Smooth muscle cell of the pulmonary artery (primary cell): ENCODE measurements at places on chromosomes 2 and 18. TPM values are rescaled to one million over a fixed set of nuclear protein-coding genes. Genes with fewer than 3 reads are reported as not detected.

SERPINB5 gene
- 0.07 TPM in 1 of 2 replicates, not detected in the other for total RNA-seq

PPP1R1C gene
- 0.07 TPM in 1 of 2 replicates, not detected in the other for total RNA-seq

SERPINB11 gene
- total RNA-seq: not detected in 2 replicates

RTP5 gene
- total RNA-seq: not detected in 2 replicates

ALPI gene
- not detected in 2 replicates for total RNA-seq

ASB3 gene
- 21.5 and 32.5 TPM in 2 replicates for total RNA-seq

PLCL1 gene
- 4.3 and 8.6 TPM in 2 replicates for total RNA-seq

SRD5A2 gene
- total RNA-seq: not detected in 2 replicates

OSGEPL1 gene
- total RNA-seq: 6.5 and 7.0 TPM in 2 replicates

REG3A gene
- not detected in 2 replicates for total RNA-seq

MOB4 gene
- 28.2 and 46.4 TPM in 2 replicates for total RNA-seq

INHA gene
- total RNA-seq: 0.26 and 0.43 TPM in 2 replicates

ASPRV1 gene
- total RNA-seq: 0.33 and 0.46 TPM in 2 replicates

DSG1 gene
- total RNA-seq: not detected in 2 replicates

G6PC2 gene
- not detected in 2 replicates for total RNA-seq

SOX11 gene
- 0.03 and 0.52 TPM in 2 replicates for total RNA-seq

ICA1L gene
- 3.1 and 3.7 TPM in 2 replicates for total RNA-seq

MAPK4 gene
- under 0.01 TPM in 1 of 2 replicates, not detected in the other for total RNA-seq

C2orf66 gene
- total RNA-seq: 0.20 and 0.59 TPM in 2 replicates

HOXD12 gene
- not detected in 2 replicates for total RNA-seq

CASP10 gene
- total RNA-seq: 5.3 and 6.8 TPM in 2 replicates

LOXHD1 gene
- total RNA-seq: not detected in 2 replicates
